Activated T-helper 1 cell treated with Interleukin-2 at 50 U/mL for 16 hours (primary cell): ENCODE measurements at places on chromosomes 4 and X.

DNA sequence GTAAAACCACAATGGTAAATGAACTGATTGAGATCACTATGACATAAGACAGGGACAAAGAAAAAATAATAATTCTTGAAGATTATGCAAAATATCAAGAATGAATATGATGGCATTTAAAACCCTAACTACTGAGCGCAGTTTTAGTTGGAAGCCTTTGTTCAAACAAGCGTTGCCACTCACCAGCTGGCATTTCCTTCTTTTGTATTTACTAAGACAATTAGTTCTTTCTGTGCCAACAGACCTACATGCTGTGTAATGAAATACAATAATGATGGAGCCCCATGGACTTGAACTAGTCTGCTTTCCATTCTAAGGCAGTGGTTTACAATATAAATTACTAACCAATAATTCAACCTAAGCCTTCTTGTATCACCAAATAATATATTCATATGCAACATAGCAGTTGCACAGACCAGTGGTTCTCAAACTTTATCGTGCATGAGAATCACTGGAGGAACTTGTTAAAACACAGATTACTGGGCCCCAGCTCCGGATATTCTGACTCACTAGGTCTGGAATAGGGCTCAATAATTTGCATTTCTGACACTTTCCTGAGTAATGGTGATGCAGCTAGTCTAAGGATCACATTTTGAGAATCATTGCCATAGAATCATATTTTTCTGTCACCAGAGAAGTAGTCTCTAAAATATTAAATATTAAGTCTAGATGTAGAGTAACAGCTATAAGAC is 196.4 kb upstream of the MAGEB18 start:
- no peak for DNase-seq

GRCh38 chrX:97389761-97390192 is 506.1 kb downstream of the RPA4 start:
- DNase-seq = no peak

- DNase-seq = no peak
These were observed 25.5 kb upstream of the FAM9C start for GRCh38 chrX:13069771-13070416.

DNA sequence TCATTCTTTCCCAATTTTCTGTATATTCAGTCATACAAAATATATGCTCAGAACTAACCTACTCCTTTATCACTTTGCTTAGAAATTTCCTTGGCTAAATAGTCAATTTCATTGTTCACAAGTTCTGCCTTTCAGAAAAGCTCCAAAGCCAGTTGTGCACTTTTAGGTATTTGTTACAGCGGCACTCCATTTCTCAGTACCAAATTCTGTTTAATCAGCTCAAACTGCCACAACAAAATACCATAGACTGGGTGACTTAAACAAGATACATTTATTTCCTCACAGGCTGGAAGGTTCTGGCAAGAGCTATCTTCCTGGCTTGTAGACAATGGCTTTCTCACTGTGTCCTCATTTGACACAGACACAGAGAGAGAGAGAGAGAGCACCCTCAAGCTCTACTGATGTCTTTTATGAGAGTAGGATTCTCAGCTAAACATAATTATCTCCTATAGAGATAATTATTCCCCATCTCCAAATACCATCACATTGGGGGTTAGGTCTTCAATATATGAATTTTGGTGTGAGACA is 188.8 kb upstream of the FSTL5 start:
- no peak for DNase-seq

DNA sequence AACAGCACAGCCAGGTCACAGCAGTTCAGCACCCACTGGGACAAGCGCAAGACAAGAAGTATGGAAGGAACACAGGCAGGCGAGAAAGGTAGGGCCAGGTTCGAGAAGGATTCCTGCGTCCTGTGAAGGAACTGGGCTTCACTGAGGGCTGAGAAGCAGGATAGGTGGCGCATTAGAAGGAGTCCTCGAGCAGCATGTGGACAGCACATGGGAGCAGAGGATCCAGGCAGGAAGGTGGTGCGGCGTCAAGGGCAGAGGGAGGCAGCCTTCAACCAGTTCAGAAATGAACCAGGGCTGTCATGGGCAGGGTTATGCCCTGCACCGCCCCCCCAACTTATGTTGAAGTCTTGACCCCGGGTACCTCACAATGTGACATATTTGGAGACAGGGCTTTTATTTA is 30.8 kb upstream of the LAP3 start:
- no peak for DNase-seq

GRCh38 chr4:78528327-78528726 is 23.2 kb upstream of the ANXA3 start:
- no peak for DNase-seq

GRCh38 chr4:107349266-107349665 is 313.2 kb upstream of the DKK2 start:
- DNase-seq = no peak

GRCh38 chr4:47251348-47252135 is 212.0 kb downstream of the COMMD8 start:
- DNase-seq = no peak

DNA sequence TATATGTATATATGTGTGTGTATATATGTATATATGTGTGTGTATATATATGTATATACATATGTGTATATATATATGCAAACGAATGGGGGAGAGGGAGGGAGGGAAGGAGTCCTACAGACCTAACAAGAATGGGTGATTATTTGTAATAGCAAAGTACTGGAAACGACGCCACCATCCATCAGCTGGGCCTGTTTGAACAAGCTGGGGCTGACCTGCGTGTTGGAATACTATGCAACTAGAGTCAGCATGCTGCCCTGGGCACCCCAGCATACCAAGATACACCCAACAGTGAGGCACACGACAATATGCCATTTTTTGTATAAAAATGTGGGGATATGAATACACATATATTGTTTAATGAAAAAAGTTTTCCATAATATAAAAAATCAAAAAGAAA is 21.6 kb upstream of the CCNQ start:
- no peak for DNase-seq
